ENCODE measurements at places on chromosomes 1 and 21.

GRCh38 chr1:21491488-21492355 lies 17.5 kb upstream of the ALPL start:
- DNase-seq = peak; percentile 65

DNA sequence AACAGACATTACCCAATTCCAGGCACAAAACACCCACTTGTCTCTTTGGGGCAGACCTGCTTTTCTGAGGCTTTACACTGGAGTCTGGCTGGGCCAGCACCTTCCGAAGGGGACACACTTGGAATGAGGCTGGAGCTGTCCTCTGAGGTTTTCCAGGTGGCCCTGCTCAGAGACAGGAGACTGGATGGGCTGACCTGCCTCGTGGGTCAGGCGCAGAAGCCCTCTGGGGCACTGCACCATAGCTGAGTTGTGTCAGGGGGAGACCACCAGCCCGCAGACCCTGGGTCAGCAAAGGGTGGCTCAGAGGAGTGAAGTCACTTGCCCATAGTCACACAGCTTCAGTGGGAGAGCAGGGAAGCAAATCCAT lies 1.8 kb downstream of the SH2D5 start:
- DNase-seq = no peak

- DNase-seq = no peak
These were observed 42.3 kb upstream of the SYT14 start for GRCh38 chr1:209895709-209896108.

- DNase-seq = no peak
These were observed 2.9 kb downstream of the CRYZ start for GRCh38 chr1:74729741-74730478.

GRCh38 chr1:183732236-183732880 lies 72.6 kb upstream of the RGL1 start:
- DNase-seq = no peak

- DNase-seq = no peak
These were observed 338.7 kb downstream of the VAV3 start for GRCh38 chr1:107626073-107626796.

DNA sequence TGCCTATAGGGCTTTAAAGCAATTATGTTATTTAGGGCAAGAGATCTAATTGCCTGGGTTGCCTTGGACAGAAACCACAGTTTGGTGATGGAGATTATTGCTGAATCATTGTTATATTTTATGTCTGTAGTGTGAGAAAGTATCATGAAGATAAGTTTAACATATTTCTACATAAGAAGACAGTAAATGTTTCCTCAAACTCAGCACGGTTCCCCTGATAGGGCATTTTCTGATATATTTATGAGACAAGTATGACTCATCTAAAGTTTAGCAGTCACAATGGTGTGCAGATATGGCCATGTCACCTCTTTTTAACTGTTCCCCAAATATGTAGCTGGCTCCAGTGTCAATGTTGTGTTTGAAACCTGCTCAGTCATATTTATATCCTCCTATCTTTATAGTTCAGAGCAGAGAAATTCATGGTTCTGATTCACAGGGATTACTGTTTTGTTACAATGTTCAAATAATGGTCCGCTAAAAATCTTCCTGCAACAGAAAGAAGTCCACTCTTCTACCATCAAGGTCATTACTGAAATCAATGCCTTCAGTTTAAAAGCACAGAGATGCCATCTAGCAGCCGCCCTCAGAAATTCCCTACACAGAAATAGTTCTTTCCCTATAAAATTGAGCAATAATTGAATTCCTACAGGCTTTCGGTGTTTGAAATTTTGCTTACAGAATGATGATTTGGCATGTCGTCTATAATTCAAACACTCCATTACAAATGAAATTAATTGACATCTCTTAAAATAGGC lies 3.7 kb downstream of the OLFM3 start:
- DNase-seq = no peak

- no peak for DNase-seq
These were observed 430.4 kb upstream of the NR5A2 start for GRCh38 chr1:199597152-199597551.

DNA sequence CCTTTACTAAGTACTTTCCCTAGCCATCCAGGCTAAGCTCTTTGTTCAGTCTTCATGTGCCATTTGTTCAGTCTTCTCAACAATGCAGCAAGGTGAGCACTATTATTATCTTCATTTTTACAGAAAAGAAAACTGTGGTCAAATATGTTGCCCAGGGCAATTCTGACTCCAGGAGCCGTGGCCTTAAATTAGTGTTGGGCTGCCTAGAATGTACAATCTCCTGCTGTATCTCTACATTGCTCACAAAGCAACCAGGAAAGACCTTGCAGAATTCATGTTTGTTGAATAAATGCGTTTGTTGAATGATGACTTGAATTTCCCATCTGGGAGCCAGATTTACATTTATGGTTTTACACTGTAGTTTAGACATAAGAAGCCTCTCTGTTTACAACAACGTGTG lies 14.2 kb downstream of the CD101 start:
- DNase-seq = peak; percentile 79

GRCh38 chr1:43197343-43198127 lies 25.4 kb downstream of the CFAP57 start:
- no peak for DNase-seq

- peak; percentile 57 for DNase-seq
These were observed 246.4 kb upstream of the MAP1LC3C start for GRCh38 chr1:242245255-242245654.

- DNase-seq = no peak
These were observed 102.4 kb upstream of the OR4F16 start for GRCh38 chr1:788835-789234.

- no peak for DNase-seq
These were observed 4.5 kb upstream of the HES4 start for GRCh38 chr1:1004420-1004779.

DNA sequence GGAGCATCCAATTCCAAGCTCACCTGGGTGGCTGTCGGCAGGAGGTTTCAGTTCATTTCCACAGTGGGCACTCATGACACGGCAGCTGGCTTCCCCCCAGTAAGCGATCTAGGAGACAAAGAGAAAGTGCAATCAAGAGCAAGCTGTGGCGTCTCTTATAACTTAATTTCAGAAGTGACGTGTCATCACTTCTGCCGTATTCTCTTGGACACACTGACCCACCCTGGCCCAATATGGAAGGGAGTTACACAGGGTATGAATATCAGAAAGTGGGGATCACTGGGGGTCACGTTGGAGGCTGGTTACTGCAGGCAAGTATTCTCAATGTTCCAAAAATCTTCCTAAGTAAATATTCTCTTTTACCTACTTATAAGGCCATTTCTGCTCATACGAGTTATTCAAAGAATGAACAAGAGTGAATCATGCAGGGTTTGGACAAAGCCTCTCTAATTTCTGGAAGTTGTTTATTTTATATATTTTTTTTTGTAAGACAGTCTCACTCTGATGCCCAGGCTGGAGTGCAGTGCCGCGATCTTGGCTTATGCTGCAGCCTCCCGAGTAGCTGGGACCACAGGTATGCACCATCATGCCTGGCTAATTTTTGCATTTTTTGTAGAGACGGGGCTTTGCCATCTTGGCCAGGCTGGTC lies 46.5 kb upstream of the GREM2 start:
- no peak for DNase-seq

DNA sequence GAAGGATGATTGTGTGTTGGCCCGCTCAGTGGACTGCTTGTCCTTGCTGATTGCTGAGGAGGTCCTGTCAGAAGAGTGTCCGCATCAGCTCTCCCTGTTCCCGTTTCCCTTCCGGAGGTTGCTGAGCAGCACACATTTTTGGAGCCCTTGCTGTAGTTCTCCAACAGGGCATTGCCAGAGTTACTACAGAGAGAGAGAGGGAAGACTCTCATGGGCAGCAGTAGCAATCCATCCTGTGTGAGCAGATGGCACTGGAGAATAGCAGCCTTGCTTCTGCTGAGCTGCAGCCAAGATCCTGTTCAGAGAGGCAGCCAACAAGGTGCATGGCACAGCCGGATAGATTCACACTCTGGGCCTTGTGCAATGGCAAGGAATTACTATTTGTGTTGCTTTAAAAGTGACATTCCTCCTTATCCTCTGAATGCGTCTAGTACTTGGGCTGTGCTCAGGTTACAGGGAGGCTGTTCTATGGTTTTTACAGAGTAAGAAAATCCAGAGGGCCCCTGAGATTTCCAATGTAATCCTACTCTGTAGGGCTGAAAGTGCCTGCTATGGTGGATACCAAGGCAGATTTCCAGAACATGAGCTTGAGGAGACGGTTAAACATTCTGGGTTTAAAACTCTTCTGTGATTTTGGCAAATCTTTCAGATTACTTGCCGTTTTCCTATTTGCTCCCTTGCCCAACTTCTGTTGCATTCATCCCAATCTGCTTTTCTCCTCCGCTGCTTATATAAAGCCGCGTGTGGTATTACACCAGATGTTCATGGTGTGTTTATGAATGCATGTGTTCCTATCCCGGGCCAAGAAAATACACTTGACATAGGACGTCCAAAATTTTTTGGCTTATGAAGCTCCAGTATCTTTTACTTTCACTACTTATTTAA lies 27.4 kb downstream of the AK4 start:
- no peak for DNase-seq

DNA sequence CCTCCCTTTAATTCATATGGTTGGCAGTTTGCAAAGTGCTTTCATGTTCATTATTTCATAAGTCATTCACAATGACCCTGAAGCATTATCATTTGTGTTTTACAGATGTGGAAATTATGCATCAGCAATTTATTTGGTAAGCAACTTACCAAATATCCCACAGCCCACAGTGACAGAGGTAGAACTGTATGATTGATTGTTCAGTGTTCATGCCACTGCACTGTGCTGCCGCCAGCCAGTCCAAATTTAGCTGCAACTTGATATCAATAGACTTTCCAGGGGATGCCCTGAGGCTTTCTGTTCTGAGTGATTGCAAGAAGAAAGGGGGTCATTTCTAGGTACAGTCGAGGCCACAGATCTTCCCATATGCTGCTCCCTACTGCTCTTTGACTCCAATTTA lies 380.3 kb downstream of the PLPP3 start:
- no peak for DNase-seq

- DNase-seq = no peak
These were observed 41.7 kb downstream of the UMODL1 start for GRCh38 chr21:42112857-42113256.

GRCh38 chr1:220813013-220813412 lies 26.3 kb downstream of the MTARC1 start:
- no peak for DNase-seq

DNA sequence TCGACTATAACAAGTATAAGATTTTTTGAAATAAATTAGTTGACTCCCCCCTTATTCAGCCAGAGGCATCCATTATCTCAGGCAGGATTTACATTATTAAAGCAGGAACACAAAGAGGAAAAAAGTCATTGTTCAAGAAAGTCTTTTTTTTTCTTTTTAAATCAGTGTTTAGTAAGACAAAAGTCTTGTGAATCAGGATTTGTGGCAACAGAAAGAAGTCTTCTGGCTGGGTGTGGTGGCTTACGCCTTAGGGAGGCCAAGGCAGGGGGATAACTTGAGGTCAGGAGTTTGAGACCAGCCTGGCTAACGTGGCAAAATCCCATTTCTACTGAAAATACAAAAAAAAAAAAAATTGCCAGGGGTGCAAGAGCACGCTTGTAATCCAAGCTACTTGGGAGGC lies 505.5 kb downstream of the LMO4 start:
- no peak for DNase-seq

- DNase-seq = no peak
These were observed 49.4 kb downstream of the HSD3B1 start for GRCh38 chr1:119556423-119556822.

- DNase-seq = no peak
These were observed 343.0 kb downstream of the NUF2 start for GRCh38 chr1:163664671-163665335.

DNA sequence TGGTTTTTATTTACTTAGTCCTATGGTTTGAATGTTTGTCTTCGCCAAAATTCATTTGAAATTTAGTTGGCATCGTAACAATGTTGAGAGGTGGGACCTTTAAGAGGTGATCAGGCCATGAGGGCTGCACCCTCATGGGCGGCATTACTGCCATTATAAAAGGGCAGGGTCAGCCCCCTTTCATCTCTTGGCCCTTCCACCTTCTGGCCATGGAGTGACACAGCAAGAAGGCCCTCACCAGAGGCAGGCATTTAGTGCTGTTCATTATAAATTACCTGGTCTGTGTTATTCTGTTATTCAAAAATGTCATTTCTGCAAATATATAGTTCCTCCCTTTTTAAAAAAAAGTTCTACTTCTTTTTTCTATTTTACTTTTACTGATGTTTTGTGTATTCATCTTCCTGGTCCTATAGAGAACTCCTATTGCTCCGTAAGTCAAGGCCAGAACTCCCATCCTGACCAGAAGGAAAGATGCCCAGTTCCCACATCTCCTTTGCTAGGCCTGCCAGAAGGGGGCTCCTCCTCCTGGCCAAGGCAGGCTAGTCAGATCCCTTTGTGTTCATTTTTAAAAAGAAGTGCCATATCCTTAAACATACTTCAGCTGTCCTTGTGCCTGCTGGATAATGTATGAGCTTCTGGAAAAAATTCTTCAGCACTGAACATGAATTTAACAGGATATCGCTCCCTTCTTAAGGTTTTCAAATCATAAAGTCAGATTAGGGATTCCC lies 10.0 kb upstream of the LBR start:
- DNase-seq = no peak

- no peak for DNase-seq
These were observed 146.7 kb downstream of the KCNT2 start for GRCh38 chr1:196461521-196461920.

DNA sequence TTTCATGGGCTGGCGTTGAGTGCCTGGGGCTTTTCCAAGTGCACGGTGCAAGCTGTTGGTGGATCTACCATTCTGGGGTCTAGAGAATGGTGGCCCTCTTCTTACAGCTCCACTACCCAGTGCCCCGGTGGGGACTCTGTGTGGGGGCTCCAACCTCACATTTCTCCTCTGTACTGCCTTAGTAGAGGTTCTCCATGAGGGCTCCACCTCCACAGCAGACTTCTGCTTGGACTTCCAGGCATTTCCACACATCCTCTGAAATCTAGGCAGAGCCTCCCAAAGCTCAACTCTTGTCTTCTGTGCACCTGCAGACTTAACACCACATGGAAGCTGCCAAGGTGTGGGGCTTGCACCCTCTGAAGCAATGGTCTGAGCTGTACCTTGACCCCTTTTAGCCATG lies 82.1 kb downstream of the CCDC18 start:
- no peak for DNase-seq

DNA sequence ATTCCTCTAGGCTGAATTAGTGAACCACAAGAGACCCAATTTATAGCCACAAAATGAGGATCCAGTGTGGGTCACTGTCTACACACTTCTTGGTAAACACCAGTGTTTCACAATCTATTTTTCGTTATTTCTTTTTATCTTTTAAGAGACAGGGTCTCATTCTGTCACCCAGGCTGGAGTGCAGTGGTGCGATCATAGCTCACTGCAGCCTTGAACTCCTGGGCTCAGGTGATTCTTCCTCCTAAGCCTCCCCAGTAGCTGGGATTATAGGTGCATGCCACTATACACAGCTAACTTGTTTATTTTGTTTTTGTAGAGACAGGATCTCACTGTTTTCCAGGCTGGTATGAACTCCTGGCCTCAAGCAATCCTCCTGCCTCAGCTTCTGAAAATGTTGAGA lies 29.3 kb upstream of the SLC45A3 start:
- DNase-seq = no peak

- no peak for DNase-seq
These were observed 78.3 kb downstream of the CLEC20A start for GRCh38 chr1:178418284-178418955.

- DNase-seq = no peak
These were observed 20.2 kb downstream of the PEA15 start for GRCh38 chr1:160225345-160225744.

- no peak for DNase-seq
These were observed 55.9 kb downstream of the HNRNPR start for GRCh38 chr1:23288201-23288600.

- DNase-seq = no peak
These were observed 76.0 kb upstream of the PPM1J start for GRCh38 chr1:112790920-112791722.

- no peak for DNase-seq
These were observed 20.9 kb upstream of the RGS13 start for GRCh38 chr1:192615055-192615454.

All from NCI-H2081 (cell line).